ENCODE measurements at places on chromosomes 2 and 18.

- DNase-seq = no peak
Measured at GRCh38 chr2:109070290-109070689, 58.7 kb upstream of the SH3RF3 start.

- DNase-seq = no peak
Measured at GRCh38 chr2:193679847-193680246, 1485.1 kb upstream of the TMEFF2 start.

GRCh38 chr18:52670896-52671295, 330.9 kb downstream of the DCC start:
- no peak for DNase-seq

GRCh38 chr18:12327510-12328178, 19.6 kb downstream of the TUBB6 start:
- DNase-seq = peak; percentile 52

DNA sequence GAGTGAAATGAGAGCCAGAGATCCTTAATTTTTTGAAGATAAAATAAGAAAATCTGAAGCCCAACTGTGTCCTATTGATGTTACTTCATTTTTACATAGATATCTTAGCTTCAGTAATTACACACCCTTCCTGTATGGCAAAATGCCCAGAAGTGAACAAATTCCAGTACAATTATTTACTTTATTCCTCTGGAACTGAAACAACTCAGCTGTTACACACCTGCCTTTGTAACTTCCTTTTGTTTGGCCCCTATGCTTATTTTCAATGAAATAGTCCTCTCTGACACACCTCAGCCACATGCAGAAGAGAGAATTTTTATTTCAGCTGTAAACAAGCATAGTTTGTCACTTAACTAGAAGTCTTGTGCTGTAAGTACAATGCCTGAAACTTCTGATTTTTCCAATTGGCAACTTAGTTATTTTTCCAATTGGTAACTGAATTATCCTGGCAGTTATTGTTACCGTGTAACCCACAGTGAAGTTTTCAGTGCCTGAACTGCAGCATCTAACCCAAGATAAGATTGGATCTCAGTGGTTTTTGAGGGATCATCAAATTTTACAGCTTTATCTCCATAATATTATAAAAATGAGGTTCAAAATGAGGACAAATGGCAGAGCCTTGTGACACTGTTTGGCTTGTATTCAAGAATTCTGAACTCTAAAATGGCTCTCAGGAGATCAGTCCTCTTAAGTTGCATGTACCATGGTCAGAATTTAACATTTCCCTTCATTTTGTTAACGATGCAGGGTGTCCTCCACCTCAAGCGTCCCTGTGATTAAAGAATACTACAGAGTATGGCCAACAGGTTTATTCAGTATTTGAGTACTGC, 82.6 kb downstream of the PKP4 start:
- DNase-seq = no peak

DNA sequence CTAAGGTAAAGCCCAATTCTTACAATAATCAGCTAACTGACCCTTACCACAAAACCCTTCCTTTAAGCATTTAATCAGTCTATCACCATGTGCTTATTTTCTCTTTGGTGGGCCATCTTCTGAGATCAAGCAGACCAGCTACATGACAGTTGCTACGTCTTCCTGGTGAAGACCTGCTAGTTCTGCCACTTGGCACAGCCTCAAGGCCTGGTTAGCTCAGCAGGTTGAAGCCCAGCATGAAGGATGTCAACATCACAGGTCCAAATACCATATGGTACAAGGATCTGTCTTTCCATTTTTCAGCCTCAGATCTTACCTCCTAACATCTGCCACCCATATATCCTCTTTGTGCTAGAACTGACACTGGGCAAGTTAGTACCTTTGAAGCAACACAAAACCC, 636.9 kb downstream of the LRP1B start:
- DNase-seq = no peak

GRCh38 chr2:121838551-121838950, 83.1 kb downstream of the TSN start:
- no peak for DNase-seq

DNA sequence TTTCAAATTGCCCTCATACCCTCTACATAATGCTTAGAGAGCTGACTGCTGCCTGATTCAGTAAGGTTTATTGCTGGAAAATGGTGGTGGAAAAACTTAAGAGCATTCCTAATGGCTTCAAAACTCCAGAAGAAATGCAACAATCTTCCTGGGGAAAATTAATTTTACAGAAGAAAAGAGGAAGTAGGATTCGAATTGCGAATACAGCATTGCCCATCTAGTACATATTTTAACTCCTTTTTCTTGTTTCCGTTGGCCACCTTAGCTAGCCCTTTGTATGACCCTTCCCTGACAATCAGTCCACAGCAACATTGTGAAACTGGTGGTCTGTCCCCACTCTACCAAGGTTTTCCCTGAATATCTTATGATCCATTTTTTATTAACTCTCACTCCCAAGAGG, 224.7 kb downstream of the MTX2 start:
- no peak for DNase-seq

DNA sequence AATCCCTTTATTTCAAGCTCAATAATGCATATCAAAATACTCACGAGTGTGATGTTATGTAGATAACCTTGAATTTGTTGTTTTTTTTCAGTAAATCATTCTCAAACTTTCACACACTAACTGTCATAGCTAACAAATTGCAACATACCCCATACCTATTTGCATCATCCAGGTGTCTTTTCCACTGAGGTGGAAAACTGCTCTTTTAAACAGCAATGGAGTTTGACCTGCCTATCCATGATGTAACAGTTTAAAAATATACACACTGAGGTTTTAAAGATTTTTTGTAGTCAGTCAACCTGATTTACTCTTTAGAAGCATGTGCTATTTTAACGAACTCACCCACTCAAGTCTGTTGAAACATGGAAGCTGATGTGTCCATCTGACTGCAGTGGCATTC, 298.7 kb downstream of the RND3 start:
- DNase-seq = no peak

DNA sequence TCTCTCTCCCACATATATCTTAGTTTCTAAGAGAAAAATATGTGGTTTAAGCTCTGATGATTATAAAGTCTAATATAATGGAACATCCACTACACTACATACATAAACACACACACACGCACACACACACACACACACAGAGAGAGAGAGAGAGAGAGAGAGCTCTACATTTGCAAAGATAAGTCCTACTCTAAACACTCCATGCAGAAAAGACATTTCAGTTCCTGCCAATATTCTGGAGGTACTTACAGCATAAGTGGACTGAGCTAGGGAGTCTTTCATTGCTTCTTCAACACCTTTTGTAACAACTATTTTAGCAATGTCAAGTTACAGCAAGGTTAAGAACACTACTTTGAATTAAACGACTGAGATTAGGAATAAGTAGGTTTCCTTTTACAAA, 80.1 kb downstream of the FIGN start:
- DNase-seq = no peak

DNA sequence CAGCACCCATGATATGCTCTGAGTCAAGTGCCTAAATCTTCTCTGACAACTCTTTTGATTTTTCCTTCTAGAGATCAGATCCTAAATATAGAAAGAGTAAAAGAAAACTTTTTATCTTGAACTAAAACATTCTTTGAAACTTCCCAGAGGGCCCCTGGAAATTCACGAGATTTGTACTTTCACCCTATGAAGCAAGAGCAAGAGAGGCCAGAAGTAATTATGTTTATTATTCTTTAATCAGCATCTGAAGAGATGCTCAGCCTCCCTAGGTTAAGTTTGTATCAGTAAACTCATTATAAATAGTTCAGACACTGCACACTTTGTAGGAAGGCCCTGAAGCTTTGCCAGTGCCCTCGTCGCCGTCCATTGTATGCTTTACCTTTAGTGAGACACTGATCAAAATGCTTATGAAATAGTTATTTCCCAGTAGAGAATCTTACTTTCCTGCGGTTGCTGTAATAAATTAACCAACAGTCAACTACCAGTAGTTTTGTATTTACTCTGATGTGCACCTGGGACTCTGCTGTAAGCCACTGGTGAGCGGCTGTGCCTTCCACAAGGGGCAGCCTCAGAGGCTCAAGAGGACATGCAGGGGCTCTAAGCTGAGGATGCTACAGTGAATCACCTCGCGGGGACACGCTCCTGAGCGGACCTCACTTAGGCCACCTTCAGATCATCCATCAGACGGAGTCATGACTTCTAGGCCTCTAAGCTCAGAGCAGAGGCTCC, 71.9 kb downstream of the BIN1 start:
- no peak for DNase-seq

GRCh38 chr2:181152226-181152625, 171.8 kb downstream of the UBE2E3 start:
- DNase-seq = no peak

DNA sequence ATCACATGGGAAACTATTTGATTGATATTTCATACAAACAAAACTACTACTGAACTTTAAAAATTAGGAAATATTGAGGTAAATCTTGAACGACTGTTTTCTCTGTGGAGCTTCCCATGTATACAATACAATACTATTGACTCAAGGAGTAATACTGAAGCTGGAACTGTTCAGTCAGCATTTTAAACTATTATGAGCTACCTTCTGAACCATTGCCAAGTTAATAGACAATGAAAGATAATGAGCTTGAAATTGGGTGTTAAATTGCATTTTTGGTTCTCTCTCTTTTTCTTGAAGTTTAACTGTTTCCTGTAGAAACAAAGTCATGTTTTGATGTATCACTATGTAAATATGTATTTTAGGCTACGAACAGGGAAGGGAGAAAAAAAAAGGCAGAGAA, 569.2 kb downstream of the ZEB2 start:
- DNase-seq = no peak

GRCh38 chr2:226295123-226295522, 504.5 kb downstream of the IRS1 start:
- DNase-seq = no peak

- no peak for DNase-seq
Measured at GRCh38 chr18:40911582-40912254, 1043.3 kb upstream of the PIK3C3 start.

- no peak for DNase-seq
Measured at GRCh38 chr2:33526132-33526531, 49.7 kb downstream of the RASGRP3 start.

DNA sequence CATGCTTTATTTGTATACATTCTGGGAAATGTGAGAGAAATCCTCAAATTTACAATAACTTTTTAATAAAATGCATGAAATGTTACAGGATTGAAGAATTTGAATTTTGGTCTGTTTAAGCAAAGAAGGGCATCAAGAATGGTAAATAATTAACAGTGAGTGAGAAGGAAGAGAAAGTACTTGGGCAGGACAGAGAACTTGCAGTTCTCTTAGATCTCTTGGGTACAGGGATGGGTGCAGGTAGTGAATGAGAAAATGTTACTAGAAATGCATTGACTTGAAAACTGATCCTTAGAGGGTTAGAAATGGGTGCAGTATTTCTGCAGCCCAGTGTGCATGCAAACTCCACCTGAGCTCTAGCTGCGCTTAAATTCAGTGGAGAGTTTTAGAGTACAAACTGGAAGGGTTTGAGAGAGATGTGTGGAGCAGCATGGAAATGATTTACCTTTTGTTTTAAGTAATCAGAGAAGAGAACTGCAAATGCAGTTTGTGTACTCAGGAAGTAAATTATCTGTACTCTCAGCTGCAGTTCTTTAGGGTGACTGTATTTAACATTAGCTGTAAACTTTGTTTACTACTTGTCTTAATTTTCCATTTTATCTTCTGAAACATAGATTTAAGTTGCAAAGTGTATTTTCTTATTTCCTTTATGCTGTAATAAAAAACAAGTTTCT, 51.0 kb upstream of the RAB27B start:
- no peak for DNase-seq

GRCh38 chr2:170824526-170825015, 7.9 kb downstream of the GAD1 start:
- no peak for DNase-seq
